GM19239 (cell line): ENCODE measurements at places on chromosomes 16 and 17.

DNA sequence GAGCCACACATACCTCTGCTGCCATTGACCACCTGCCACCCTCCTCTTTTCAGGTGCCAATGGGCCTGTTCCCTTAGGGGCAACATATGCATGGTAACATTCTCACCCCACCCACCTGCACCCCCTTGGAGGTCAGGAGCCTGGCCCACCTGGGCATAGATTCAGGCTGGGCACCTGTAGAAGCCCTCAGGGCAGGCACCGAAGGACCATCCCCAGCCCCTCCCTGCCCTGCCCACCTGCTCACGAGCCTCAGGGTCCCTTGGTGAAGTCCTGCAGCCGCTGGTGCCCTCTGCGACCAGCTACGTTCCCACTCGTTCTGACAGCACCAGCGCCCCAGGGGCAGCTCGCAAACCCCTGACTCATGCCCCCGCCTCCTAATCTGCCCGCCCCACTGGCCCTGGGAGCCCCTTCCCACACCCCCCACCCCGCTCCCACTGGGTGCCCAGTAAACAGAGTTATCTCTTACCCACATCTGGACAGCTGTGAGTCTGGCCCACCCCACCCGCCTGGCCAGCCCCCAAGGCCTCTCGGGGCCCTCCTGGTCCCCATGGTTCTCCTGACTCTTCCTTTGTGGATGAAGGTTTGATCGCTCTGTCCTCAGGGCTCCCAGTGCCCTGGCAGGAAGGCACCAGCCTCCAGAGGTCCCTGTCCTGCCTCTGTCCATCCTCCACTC is at the start of gene SLC4A1:
TSS of gene SLC4A1 (minus strand) at position 318 of the 673 bp plus-strand sequence. CDS start 5,269 bp downstream, outside the sequence.
- no peak for DNase-seq

DNA sequence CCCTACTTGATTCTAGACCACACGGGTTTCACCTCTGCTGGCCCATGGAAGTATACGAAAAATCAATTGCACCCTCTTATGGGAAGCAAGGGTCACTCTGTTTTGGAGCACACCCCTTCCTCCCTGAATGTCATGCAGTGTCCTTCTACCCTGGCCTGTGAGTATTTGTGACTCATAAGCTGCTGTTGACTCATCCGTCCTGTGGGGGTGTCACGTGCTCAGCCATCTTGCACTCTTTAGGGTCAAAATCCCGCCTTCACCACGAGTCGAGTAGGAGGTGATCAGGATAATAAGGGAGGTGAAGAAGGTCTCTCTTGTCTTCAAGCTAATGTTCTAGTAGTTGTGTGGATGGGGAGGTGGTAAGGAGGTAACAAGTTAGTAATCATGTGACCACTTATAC is 341.0 kb upstream of the EEF2KMT start:
- no peak for DNase-seq

GRCh38 chr16:79509211-79509631 is 91.3 kb downstream of the MAF start:
- no peak for DNase-seq

GRCh38 chr16:70688246-70688742 is 2.4 kb upstream of the MTSS2 start:
- DNase-seq: no peak

DNA sequence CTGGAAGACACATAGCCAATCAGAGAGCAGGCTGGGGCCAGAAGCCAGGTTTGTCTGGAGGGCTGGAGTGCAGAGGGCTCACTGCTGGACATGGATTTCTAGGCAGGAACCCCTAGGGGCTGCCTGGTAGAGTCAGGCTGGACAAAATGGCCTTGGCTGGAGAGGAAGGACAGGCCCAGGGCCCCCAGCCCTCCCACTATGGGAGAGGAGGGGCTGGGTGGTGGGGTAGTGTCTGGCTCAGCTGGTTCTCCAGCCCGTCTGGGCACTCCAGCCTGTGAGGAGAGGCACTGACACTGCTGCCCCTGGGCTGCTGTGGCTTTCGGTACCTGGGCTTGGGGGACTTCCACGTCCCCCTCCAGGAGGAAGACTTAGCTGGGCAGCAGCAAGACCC is 21.7 kb upstream of the DOK4 start:
- no peak for DNase-seq

DNA sequence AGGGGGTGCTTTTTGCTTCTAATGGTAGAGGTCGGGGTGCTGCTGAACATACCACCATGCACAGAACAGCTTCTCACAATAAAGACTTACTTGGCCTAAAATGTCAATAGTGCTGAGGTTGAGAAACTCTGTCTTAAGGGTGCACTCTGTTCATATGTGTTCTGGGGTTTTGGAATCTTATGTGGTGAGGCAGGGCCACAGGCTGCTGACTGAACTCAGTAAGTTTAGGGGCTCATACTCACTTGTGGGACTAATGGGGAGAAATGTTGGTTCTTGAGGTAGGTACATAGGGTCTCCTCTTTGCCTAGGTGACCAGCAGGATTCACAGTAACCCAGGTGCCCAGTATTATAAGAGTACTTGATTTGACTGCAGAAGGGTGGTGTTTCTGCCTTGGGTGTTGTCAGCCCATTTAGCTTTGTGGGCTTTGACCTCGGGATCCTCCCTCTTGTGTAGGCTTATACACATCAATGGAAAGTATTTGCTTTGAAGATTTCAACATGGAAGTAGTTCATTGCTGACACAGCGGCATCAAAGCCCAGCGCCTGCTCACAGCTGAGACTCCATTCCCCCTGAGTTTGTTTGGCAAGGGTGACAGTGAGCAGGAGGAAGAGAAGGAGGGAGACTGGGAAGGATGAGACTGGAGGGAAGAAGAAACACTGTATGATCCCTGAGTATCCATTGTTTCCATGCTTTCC is 17.2 kb downstream of the SLC7A6 start:
- DNase-seq: no peak
